ENCODE measurements at places on chromosomes 6 and 20.

GRCh38 chr6:152360034-152360433 lies 277.1 kb downstream of the SYNE1 start:
- no peak for DNase-seq

DNA sequence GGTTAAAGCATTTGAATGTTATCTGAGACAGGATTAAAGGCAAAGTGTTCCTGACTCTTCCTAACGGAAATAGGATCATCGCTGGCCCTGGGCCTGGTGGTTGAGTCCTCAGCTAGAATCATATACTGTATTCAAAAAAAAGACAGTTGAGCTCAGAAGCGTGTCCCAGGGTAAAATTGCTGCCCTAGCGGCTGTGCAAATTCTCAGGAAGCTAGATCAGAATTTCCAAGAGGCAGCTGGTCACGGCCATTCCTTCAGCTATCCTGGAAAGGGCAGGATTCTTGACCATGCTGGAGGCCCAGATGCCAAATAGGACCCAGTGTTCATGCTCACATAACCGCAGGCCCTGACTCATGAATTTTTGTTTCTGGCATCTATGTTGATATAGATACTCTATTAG lies 67.4 kb downstream of the STMND1 start:
- DNase-seq: no peak

- no peak for DNase-seq
These were observed 88.1 kb upstream of the IYD start for GRCh38 chr6:150280703-150281102.

- peak; percentile 29 for DNase-seq
These were observed 47.0 kb downstream of the ZDHHC14 start for GRCh38 chr6:157427969-157428368.

DNA sequence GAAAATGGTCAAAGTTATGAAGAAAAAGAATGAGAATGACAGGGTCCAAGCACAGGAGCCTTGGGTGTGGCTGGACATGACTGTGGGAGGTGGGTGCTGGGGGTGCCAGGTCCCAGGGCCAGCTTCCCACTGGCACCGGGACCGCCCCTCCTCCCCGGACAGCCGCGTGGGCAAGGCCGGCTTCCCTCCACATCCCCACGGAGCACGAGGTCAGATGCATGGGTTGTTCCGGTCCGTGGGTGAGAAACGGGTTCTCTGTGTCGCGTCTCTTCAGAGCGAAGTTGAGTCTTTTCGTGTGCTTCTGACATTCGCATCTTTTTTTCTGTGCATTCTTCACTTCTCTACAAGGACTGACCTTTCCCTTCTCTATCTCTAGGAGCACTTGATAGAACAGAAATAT lies 30.1 kb downstream of the KIF25 start:
- peak; percentile 36 for DNase-seq

DNA sequence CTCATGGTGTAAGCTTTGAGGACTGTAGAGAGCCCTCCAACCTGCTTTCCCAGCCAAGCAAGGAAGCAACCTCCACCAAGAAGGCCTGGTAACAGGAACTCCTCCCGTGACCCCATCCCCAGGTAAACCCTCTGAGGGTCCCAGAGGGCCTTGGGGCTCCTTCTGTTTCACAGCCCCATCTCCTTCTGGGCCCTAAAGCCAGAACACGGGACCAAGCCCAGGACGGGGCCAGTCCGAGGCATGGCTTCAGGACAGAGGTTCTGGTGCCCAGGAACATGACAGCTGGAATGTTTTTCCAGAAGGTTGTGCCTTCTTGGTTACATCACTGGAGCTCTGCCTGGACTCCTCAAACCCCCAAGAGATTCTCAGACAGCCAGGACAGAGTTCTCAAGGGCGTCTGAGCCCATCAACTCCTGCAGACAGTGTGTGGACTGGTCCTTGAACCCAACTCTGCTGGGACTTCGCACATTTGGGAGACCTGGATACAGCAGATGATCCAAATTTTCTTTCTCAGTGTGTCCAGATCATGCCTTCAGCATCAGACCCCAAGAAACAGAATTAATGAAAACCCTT lies 43.1 kb downstream of the RRBP1 start:
- DNase-seq: no peak

- no peak for DNase-seq
These were observed 194.1 kb downstream of the RIMS1 start for GRCh38 chr6:72080260-72080941.

DNA sequence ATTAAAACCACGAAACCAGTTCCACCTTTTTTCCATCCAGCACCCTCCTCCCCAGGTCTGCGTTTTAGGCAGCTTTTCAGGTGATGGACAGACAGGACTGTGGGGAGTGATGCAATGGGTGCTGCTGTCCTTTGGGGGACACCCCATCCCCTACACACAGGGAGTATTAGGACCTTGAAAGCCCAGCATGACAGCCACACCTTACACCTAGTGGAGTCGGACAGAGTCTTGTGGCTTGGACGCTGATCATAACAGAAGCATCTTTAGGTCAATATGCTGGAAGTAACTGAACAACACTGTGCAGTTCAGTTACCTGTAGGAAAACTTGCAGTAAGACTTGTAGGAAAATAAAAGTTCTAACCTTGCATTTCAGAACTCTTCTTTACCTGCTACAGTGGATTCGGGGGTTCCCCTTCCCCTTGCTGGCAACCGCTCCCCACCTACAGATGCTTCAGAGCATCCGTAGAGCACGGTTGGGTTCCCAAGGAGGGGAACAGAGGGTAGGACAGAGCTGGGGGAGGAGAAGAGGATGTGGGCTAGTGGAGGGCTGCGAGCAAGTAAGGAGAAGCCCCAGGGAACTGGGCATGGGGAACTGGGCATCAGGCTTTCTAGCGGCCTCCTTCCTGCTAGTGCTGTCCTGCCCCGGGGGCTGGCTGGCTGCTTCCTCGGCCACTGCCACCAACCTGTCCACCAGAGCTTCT lies 31.7 kb downstream of the PLEKHG1 start:
- DNase-seq: no peak

DNA sequence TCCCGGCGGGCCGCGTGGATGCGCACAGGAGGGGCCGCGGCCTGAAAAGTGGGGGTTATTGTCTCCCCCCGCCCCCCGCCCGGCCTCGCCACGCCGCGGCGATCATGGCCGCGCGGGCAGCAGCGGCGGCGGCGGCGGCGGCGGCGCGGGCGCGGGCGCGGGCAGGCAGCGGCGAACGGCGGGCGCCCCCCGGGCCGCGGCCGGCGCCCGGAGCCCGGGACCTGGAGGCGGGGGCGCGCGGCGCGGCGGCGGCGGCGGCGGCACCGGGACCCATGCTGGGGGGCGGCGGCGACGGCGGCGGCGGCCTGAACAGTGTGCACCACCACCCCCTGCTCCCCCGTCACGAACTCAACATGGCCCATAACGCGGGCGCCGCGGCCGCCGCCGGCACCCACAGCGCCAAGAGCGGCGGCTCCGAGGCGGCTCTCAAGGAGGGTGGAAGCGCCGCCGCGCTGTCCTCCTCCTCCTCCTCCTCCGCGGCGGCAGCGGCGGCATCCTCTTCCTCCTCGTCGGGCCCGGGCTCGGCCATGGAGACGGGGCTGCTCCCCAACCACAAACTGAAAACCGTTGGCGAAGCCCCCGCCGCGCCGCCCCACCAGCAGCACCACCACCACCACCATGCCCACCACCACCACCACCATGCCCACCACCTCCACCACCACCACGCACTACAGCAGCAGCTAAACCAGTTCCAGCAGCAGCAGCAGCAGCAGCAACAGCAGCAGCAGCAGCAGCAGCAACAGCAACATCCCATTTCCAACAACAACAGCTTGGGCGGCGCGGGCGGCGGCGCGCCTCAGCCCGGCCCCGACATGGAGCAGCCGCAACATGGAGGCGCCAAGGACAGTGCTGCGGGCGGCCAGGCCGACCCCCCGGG lies 637 bp downstream of the ARID1B start:
- DNase-seq: peak; percentile 84

GRCh38 chr6:108193131-108193530 lies 27.3 kb downstream of the NR2E1 start:
- DNase-seq: no peak

- no peak for DNase-seq
These were observed 29.4 kb downstream of the TNXB start for GRCh38 chr6:32079566-32080290.

DNA sequence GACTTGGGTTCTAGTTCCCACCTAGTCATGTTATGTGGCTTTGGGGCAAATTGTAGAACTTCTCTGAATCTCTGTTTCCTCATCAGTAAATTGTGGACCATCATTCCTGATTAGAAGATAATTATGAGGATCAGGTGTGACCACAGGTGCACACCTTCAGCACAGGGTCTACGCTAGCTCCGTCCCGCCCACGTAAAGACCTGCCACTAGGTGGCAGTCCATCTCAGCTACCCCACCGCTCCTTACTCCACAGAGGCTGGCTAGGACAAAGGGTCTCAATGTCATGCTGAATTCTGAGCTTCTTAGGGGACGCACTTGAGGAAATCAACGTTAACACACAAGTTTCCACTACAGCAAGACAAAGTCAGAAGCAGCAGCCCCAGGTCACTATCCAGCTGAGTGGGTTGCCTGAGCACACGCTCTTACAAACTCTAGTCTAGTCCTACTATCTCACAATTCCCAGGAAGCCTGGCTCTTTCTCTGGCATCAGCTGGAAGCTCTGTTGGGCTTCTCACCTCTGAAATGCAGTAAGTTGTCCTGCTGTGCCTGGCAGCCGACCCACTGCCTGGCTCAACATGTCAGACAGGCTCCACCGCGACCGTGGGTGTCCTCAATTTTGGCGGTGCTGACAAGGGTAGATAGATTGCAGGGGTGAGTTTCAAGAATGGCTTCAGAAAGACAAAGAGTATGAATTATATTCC lies 2.0 kb upstream of the PLCG1 start:
- no peak for DNase-seq

- no peak for DNase-seq
These were observed 73.5 kb downstream of the ZFP64 start for GRCh38 chr20:52118016-52118623.

- peak; percentile 93 for DNase-seq
These were observed 139.8 kb downstream of the OR2B2 start for GRCh38 chr6:27772261-27773001.

GRCh38 chr20:1479831-1480595 lies 11.2 kb downstream of the SIRPB2 start:
- DNase-seq: no peak

GRCh38 chr20:59157961-59158541 lies 5.6 kb upstream of the ZNF831 start:
- DNase-seq: no peak

- no peak for DNase-seq
These were observed 25.0 kb downstream of the HEBP2 start for GRCh38 chr6:138428944-138429598.

DNA sequence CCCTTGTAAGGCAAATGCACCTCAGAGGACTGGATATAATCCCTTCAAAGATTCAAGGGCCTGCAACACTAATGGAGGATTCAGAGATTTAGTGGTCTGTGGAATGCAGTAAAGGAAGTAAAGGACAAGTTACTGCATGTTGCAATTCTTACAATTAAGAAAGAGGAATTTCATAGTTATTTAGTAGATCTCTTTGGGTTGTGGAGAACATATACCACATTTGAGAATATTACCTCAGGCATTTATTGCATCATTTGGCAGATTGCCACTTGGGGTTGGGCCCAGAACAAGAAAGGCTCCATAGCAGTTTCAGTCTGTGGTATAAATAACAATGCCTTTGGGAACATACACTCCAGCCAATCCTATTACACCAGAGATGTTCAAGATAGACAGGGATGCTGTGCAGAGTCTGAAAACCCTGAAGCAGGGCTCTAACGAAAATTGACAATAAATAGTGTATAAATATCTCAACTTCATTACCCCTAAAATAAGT lies 20.9 kb upstream of the EPM2A start:
- no peak for DNase-seq

- no peak for DNase-seq
These were observed 51.4 kb upstream of the NUP153 start for GRCh38 chr6:17758119-17758518.

DNA sequence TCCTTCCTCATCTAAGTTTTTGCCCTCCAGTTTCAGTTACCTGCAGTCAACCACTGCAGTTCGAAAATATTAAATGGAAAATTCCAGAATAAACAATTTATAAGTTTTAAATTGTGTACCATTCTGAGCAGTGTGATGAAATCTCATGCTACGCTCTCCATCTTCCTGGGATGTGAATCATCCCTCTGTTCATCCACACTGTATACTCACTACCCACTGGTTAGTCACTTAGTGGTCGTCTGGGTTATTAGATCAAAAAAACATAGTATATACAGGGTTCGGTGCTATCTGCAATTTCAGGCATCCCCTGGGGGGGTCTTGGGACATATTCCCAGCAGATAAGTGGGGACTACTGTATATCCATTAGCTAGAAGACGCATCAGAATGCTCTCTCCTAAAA lies 151.9 kb upstream of the SLC22A16 start:
- DNase-seq: no peak

DNA sequence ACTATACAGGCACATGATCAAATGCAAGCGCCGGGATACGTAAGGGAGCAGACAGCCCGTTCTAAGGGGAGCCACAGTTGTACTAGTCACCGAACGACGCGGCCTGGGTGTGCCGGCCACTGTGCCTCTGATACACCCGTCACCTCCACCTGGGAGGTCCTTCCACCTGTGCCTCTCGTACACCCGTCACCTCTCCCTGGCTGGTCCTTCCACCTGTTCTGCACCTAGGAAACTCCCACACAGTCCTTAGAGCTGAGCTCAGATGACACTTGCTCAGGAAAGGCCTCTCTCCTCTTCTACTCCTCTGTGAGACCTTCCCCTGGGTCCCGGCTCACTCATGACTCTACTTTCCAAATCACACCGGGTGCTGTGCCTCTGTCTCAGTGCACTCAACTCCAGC lies 245.0 kb downstream of the TTLL2 start:
- peak; percentile 20 for DNase-seq

GRCh38 chr20:47703748-47704147 lies 81.5 kb downstream of the SULF2 start:
- DNase-seq: no peak

DNA sequence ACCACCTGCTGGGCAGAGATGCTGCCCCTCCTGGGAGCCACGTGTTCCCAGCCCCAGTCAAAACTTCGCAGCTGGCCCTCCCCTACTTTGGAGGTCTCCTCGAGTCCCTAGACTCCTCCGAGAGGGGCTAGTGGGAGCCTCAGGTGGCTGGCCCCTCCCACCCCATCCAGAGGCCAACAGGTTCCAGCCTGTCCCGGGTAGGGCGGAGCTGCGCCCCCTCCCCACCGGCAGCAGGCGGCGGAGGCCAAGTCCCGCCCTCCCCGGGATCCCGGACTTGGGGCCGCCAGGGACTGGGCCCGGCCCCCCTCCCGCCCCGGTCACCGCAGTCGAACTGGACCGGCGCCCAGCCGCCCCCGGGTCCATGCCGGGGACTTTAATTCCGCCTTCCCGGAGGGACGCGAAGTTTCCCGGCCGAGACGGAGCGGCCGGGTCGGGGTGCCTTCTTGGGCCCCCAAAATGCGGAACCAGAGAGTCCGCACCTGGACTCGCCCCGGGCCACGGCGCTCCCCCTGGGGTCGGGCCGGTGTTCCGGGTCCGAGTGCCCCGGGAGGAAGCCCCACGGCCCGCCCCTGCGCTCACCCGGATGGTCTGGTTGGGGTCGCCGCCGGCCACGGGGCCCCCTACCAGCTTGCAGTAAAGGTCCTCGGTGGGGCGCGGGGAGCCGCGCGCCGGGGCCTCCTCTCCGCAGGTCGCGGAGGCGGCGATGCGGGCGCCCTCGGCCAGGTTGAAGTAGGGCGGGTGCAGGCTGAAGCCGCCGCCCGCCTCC lies 559 bp downstream of the LAMA5 start:
- no peak for DNase-seq

- DNase-seq: no peak
These were observed 11.2 kb downstream of the LYRM4 start for GRCh38 chr6:5249451-5250122.

- no peak for DNase-seq
These were observed 32.6 kb downstream of the PSMF1 start for GRCh38 chr20:1150968-1151367.

Measured in cardiac septum (tissue), 1 donor.